Spinal cord (tissue), 10 donors: ENCODE measurements at places on chromosomes 6 and 20.

- no peak for DNase-seq
These were observed 655.3 kb downstream of the PHF3 start for GRCh38 chr6:64290867-64291266.

DNA sequence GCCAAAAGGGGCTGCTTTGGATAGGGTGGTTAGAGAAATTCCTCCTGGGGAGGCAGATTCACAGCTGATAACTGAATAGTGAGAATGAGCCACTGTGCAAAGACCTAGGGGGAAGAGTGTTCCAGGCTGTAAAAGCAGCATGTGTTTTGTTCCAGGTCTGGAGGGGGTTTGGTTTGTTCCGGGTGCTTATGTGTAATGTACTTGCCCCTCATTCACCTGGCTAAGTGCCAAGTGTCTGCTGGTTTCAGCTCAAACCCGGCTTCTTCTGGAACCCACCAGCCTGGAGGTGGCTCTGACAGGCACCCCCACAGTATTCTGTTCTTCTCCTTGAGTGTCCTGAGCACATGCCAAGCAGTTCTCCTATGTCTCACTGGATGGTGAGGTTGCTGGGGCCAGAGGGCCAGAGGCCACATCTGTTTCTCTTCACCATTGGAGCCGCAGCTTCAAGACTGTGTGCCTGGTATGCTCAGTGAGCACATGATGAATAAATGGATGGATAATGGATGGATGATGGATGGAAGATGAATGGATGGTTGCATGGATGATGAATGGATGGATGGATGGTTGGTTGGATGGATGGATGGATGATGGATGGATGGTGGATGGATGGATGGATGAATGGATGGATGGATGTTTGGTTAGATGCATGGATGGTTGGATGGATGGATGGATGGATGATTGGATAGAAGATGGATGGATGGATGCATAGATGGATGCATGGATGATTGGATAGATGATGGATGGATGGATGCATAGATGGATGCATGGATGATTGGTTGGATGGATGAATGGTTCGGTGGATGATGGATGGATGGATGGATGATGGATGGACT, 227.6 kb downstream of the BMP7 start:
- no peak for DNase-seq

DNA sequence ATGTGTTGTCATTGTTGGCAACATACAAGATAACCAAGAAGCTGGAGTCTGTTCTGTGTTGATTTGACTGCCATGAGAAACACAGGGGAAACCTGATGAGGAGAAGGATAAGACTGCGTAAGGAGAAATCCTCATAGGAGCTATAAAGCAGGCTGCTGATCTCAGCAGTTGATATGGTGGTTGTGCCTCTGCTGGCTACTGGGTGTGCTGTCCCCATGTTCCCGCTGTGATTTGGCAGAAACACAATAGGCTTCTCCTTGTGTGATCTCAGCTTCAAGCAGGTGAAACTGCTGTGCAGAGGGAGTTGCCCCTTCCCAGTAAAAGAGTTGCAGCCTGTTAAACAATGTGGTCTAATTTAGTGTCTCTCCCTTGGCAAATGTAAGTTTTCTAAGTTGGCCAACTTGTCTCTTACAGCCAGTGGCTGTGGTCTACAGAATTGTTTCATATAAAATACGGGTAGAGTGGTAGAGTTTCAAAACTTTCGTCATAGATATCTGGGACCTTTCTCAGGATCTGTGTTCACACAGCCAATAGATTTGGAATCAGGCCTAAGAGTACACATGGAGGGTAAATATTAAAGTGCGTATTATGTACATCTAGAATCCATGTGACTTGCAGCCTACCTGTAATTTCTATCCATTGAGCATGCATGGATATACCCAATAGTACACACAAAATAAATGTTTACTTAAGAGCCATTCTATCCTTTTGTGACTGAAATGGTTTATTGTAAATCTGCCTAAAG, 78.4 kb downstream of the RNF144B start:
- no peak for DNase-seq

DNA sequence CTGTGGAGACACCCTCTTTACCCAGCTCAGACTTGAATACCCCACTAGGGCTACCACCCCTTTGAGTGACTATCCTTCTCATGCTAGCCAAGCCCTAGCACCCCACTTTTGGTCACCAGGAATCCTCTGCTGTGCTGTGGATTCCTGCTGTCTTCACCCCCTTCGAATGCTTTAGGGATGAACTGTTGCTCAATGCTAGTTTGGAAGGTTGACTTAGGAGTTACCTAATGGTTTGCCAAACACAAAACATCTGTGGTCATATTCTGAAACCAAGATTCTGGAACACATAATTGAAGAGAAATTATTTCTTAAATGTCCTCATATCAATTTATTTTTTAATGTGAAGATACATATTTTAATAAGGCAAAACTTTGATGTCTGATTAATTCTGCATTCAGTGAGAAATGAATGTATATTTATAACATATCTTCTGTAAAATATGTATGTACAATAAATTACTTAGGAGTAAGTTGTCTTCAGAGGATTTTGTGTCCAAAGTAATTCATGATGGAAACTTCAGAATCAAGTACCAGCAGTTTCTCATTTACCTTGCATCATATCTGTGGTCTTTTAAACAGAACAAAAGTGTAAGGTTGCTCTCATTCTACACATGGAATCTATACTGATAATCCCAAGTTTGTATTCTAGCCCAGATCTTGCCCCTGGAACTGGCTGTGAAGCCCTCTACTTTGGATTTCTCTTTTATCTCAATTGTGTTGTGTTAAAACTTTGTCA, 46.9 kb downstream of the TMEM200A start:
- DNase-seq: no peak

- no peak for DNase-seq
These were observed 20.0 kb downstream of the HLA-B start for GRCh38 chr6:31336896-31337496.

GRCh38 chr20:58251979-58252591, 23.6 kb upstream of the ANKRD60 start:
- DNase-seq: no peak

- no peak for DNase-seq
These were observed 104.5 kb downstream of the CD24 start for GRCh38 chr6:106870069-106870468.

DNA sequence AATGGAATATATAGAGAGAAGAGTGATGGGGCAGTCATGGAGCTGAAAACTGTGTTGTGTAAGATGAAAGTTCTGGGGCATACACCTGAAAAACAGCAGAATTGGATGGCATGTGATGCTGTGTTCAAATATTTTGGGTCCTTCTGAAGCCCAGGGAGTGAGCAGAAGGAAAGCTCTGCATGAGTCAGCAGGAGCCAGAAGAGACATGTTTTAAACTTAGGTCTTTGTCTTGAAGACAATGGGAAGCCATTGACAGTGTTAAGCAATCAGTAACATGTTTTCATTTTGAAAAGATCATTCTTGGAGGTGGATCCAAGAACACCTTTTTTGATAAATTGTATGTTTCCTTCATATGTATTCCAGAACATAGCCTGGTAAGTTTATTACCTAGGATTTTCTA, 38.9 kb upstream of the MAFB start:
- no peak for DNase-seq
